Fibroblast of skin of right biceps (primary cell): ENCODE measurements at places on chromosomes 6 and 20.
A peak's percentile ranks its signal among the peaks of the same experiment; 100 is the strongest.

- no peak for DNase-seq
Observed at GRCh38 chr20:37920679-37921322, 17.9 kb downstream of the VSTM2L start.

- DNase-seq = peak; percentile 83
Observed at GRCh38 chr6:134822920-134823709, 126.8 kb downstream of the ALDH8A1 start.

DNA sequence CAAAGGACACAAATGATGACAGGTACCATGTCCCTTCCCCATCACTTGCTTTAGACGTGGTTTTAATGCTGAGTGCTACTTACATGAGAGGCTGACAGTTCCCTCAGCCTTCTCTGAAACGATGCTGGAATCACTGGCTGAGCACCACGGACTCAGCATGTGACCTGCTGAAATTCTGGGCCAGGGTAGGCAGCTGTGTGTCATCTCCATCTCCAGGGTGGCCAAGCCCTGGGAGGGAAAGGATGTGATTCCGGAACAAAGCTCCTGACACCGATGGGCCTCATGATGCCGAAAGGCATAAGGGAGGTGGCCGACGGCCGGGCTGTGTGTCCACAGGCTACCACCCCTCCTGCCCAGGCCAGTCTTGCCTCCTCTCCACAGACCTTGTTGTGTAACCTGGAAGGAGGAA, 184.3 kb upstream of the CST7 start:
- no peak for DNase-seq

GRCh38 chr6:109669811-109670210, 21.2 kb downstream of the AK9 start:
- no peak for DNase-seq

DNA sequence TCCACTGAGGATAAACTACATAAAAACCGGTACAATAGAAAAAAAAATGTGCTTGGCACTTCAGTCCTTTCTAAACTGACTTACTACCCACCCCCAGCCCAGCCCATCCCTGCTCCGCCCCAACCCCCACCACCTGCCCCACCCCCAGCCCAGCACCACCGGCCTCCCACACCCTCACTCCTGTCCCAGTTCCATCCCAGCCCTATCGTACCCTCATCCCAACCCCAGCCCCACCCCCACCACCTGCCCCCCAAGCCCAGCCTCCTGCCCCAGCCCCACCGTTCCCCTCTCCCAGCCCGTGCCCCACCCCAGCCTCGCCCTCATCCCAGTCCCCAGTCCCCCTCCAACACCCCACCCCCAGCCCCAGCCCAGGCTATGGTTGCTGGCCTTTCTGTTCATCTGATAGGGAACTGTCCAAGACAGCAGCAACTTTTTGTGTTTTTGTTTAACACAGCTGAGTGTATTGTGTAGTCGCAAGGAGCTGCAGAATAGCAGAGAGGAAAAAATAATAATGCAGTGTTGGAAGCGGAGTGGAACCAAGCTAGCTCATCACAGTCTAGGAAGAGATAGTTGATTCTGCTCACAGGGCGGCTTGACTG, 61.9 kb downstream of the SASH1 start:
- DNase-seq = no peak

DNA sequence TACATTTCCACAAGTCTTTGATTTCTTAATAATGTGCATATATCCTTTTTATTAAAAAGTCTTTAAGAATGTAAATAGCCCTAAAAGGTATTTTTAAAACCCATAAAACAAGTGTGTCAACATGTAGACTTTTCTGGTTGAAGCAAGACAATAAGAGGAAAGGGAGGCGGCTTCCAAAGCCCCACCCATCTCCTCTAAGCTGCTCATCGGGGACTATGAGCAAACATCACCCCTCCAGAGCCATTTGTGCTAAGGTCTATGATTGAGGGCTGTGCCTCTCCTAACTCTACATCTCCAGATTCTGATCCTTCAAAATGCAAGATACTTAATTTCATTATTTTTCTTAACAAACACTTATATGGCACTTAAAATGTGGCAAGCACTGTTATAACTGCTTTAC, 2.5 kb upstream of the NAA20 start:
- DNase-seq = no peak

- DNase-seq = no peak
Observed at GRCh38 chr6:110467566-110468140, 8.8 kb downstream of the SLC22A16 start.

DNA sequence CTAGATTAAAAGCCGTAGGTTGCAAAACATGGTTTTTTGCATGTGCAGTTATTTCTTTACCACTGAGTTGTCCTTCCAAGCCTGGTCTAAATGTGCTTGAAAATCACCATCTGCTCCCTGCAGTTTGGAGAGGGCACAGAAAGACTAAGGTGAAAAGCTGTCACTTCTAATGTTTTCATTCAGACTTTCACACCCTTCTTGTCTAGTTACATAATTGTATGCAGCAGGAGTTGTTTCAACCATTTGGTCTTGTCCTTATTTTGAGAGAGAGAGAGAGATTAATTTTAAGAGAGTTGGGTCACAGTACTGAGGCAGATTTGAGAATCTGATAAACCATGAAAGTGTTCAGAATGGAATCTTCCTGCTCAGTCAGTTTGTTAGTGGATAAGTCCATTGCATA, 82.5 kb downstream of the ARID1B start:
- DNase-seq = no peak

- DNase-seq = no peak
Observed at GRCh38 chr20:11429889-11430519, 487.7 kb upstream of the BTBD3 start.

DNA sequence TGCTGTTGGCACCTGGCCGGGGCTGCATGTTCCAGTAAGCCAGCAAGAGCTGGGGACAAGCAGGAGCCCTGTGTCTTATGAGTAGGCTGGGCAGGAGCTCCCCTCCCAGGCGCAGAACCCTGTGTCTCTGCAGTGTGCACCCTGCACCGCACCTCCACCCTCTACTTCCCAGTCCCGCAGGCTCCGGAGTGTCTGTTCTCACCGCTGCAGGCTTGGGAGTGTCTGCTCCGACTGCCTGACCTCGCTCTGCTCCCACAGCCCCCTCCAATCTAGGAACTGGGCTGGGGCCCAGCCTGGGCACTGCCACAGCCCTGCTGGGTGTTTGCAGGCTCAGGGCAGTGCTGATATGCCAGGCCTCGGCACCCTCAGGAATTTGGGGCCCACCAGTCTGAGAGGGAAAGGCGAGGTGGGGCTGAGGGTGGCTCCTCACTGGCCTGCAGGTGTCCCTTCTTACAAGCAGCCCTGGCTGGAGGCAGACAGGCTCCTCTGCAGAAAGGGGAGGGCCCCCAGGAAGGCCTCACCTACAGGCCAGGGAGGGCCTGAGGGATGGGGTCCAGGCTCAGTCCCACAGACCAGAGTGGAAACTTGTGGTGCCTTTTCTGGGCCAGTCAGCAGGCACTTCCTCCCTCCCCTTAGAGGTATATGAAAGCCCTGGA, 871.6 kb upstream of the GJE1 start:
- DNase-seq = no peak

- DNase-seq = no peak
Observed at GRCh38 chr6:15672291-15672690, 9.5 kb upstream of the DTNBP1 start.

DNA sequence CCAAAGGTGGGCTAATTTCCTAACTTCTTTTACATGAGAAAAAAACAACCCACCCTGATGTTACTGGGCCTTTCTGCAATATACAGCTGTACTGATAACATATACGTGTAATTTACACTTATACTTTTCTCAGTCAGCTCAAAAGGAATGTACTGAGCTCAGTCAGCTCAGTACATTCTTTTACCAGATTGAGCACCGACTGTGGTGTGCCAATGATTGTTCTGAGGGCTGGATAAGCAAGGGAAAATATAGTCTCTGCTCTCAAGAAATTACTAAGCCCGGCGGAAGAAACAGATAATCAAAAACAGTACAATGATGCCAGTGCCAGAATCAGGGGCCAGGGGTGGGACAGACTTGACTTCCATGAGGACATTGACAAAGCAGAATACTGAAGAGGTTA, 10.0 kb upstream of the BLOC1S5 start:
- DNase-seq = peak; percentile 24

DNA sequence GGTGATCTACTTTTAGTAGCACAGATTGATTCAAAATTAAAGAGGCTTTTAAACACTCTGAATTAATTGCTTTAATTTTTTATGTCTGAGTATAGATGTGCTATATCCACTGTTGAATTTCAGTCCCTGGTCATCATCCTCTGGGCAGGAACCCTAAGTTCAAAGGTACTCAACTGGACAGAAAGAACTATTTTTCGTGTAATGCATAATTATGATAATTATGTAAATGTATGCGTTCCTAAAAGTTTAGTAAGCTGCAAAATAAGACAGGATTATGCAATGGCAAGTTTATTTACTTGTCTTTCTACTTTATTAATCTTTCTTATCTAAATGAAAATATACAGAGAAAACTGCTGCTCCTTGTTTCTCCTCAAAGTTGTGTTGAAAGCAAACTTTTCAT, 690.1 kb upstream of the MAN1A1 start:
- DNase-seq = no peak

- DNase-seq = no peak
Observed at GRCh38 chr20:11989018-11989771, 71.5 kb downstream of the BTBD3 start.

- no peak for DNase-seq
Observed at GRCh38 chr6:158714706-158715105, 64.9 kb downstream of the SYTL3 start.

DNA sequence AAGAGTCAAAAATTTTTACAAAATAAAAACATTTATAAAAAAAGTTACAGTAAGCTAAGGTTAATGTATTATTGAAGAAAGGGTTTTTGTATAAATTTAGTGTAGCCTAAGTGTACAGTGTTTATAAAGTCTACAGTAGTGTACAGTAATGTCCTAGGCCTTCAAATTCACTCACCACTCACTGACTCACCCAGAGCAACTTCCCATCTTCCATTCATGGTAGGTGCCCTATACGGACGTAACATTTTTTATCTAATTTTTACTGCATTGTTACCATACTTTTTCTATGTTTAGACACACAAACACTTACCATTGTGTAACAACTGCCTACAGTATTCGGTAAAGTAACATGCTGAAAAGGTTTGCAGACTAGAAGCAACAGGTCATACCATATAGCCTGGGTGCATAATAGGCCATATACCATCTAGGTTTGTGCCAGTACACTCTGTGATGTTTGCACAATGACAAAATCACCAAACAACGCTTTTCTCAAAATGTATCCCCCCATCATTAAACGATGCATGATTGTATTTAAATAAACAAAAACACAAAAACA, 6.0 kb downstream of the MTFR2 start:
- DNase-seq = peak; percentile 50

GRCh38 chr6:131768964-131769363, 38.9 kb upstream of the ENPP1 start:
- no peak for DNase-seq

- DNase-seq = peak; percentile 37
Observed at GRCh38 chr20:24773168-24773567, 175.9 kb upstream of the CST7 start.

GRCh38 chr6:160122744-160123143, 1.1 kb downstream of the SLC22A1 start:
- peak; percentile 6 for DNase-seq

GRCh38 chr20:58892141-58892931, 39.8 kb downstream of the GNAS start:
- peak; percentile 84 for DNase-seq
